ENCODE measurements at places on chromosomes 12 and 14. TPM values are rescaled to one million over a fixed set of nuclear protein-coding genes. Genes with fewer than 3 reads are reported as not detected.

DNA sequence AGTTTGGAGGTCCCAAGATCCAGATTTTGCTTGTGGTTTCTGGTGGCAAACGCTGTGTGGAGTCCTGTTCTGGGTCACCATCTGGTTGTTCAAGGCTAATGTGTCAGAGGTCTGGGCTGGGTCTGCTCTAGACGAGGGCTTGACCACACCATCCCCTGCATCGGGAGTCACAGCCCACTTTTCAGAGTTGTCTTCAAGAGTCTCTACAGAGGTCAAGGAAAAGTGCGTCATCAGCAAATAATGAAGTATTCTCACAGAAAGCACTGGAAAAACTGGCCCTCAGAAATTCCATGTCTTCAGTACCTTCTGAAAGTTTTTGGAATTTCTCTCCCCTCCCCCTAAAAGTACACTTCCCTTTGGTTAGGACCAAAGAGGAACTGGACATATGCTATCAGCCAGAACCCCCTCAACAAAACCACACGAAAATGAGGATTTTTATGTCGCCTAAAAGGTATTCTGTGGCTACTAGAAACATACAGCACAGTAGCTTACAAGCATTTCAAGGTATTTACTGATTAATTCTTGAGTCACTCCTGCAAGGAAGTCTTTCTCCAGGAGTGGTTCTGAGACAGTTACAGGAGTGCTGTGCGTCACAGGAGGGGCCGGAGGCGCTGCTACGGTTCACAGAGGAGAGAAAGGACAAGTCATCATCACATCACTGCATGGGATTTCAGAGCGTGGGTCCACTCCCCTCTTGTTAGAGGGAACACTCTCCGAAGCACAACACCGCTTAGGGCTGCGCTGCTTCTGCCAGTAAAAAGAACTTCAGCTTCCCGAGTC, 35.4 kb downstream of the RAD52 start:
- DNase-seq, result no peak

- no peak for DNase-seq
Observed at GRCh38 chr14:70653662-70654061, 11.9 kb downstream of the TTC9 start.

GRCh38 chr14:99630202-99630601, 14.7 kb upstream of the HHIPL1 start:
- no peak for DNase-seq

GRCh38 chr12:52354200-52354599, 13.1 kb downstream of the KRT85 start:
- no peak for DNase-seq

CDCA3 gene
- polyA plus RNA-seq, result 2.3 TPM
